ENCODE measurements at places on chromosomes 1 and 21.

DNA sequence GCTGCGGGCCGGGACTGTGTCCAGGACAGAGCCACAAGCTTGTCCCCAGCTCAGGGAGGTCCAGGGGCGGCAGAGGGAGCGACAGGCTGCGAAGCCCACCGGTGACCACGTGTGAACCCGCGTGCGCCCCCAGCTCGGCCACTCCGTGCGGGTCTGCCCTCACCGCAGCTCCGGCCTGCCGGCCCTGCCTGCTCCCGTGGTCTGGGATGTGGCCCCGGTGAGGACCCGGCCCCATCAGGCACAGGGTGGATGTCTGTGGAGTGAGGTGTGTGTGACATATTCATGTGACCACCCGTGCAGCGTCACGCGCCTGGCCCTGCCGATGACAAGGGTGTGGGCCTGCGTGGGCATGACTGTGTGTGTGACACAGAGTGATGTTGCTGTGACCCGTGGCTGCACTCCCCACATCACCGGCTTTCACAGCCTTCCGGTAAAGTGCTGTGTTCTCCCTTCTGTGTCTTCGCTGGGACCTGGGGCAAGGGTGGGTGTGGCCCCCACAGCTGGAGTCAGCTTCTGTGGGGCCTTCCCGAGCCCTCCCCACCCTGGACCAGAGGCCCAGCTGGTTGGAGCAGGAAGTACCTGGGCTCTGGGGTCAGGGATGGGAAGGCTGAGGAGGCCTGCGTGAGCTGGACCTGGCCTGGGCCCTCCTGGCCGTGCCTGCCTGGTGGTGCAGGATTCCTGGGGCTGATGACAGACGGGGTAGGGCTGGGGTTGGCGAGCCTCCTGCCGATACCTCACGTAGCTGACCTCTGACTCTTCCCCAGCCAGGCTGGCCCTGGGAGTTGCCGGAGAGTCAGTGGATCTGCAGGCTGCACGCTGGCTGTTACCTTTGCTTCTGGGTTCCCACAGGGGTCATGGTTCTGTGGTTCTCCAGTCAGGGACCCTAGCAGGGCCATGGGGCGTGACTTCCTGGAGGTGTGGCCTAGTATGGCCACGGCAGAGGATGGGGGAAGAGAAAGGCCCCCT is 4.1 kb downstream of the RNF223 start:
- no peak for DNase-seq

- no peak for DNase-seq
Observed at GRCh38 chr1:24564695-24565094, 8.8 kb downstream of the NCMAP start.

DNA sequence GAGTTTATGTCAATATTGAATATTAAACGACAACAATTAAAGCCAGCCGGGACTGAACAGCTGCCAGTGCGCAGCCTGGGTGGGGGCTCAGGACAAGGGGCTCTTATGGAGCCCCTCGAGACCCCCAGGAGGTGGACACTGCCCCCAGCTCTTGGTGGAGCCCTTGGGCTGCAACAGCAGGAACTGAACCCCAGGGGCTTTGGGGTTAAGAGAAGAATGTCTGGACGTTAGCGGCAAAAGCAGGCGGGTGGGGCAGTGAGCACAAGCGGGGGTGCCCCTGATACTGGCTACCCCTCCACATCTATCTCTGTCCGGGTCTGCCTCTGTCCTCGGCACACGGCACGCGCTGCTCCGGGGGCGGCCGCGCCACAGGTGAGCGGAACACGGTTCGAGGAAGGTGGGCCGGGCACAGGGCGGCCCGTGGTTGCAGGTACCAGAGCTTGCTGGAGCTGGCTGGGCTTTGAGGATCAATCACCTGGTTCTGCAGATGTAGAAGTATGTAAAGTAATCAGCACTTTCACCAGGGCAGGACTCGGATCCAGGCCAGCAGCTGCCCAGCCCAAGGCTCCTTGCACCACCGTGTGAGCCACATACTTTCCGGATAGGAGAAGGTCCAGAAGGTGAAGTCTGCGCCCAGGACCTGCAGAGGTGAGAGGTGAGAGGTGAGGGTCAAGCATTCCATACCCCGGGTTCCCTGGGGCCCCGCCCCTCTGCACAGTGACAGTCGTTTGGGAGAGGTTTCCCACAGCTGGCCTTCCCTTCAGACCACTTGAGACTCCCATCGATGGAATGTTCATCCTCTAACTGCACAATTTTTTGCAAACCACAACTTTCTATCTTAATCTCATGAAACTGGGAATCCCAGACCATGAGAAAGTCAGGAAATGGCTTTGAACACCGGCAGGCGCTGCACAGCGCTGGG is 12.4 kb upstream of the POFUT2 start:
- DNase-seq = peak; percentile 79

GRCh38 chr1:173865468-173866164 is 2.2 kb downstream of the GAS5 start:
- DNase-seq = no peak

DNA sequence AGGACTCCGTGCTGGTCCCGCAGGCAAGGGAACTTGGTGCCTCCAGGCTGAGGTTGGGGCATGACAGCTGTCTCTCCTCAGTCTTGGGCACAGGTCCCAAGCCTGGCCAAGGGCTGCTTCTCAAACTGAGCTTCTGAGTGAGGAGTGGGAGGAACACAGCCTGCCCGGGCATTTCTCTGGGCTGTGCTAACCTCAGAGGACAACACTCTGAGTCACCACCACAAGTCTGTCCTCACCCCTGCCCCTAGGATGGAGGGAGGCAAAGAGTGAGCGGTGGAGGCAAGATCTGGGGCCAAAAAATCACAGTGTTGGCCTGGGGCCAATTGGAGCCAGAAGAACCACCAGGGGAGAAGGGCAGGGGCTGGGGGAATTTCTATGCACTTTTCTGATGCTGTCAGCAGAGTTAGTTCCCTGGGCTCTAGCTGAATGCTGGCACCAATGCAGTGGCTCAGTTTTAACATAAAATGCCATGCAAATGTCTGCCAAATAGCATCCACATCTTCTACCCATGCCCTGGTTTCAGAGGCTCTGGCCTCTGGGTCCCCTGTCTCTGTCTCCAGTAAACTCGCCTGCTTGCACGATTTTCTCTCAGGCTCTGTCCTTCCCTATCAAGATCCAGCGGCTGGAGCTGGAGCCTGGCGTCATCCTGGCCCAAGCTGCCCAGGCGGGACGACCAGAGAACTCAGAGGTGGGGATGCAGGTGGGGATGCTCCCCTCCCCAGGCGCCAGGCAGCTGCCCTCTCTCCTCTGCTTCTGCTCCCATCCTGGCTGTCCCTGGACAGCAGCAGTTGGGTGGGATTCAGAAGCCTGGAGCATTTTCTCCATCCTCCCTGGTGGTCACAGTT is 11.0 kb upstream of the CDK18 start:
- peak; percentile 72 for DNase-seq

- DNase-seq = no peak
Observed at GRCh38 chr21:46118316-46119143, 20.6 kb downstream of the COL6A2 start.

Data from fibroblast of upper back skin (primary cell).